ENCODE measurements at places on chromosomes 2 and 18.

DNA sequence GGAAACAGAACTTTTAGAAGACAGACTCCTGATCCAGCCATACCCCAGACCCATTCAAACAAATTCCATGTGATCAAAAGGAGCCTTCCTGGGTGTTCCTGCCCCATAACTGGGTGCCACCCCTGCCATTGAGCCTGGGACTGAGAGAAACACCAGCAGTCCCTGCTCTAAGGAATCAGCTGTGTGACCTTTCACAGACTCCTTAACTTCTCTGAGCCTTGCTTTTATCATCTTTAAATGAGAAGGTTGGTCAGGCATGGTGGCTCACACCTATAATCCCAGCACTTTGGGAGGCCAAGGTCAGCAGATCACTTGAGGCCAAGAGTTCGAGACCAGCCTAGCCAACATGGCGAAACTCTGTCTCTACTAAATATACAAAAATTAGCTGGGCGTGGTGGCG is 20.6 kb downstream of the CIDEA start:
- DNase-seq: no peak

GRCh38 chr18:63949068-63949737 is at the start of gene HMSD:
Gene HMSD (plus strand): TSS chr18:63949301. CDS start chr18:63953456, 4,155 bp downstream.
- DNase-seq: no peak

- no peak for DNase-seq
Measured at GRCh38 chr2:127421871-127422558, 3.8 kb downstream of the PROC start.

DNA sequence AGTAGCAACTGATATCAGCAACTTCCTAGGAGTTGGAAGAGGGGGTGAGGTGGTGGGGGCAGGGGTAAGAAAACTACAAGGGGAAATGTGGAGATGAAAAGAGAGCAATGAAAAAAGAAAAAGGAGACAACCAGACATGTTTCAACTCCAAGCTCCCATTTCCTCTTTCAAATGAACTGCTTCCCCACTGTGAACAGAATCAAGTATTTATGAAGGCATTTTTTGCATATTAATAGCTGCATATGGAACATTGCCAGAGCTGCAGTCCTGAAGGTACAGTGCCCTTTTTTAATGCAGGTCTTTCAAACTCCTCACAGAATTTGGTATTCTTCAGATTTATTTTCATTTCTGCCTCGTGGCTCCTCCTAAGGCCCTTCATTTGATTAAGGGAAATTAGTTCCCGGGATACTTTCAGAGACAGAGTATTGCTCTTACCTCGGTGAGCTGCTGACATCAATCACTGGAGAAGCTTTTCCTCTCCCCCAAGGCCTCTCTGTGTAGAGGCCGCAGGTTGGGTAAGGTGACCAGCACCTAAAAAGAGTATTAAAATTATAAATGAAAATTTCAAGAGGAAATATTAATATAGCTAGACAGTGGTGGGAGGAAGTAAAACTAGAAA is 68.4 kb downstream of the KIAA2012 start:
- DNase-seq: no peak

- no peak for DNase-seq
Measured at GRCh38 chr2:106839849-106840595, 45.9 kb downstream of the ST6GAL2 start.

DNA sequence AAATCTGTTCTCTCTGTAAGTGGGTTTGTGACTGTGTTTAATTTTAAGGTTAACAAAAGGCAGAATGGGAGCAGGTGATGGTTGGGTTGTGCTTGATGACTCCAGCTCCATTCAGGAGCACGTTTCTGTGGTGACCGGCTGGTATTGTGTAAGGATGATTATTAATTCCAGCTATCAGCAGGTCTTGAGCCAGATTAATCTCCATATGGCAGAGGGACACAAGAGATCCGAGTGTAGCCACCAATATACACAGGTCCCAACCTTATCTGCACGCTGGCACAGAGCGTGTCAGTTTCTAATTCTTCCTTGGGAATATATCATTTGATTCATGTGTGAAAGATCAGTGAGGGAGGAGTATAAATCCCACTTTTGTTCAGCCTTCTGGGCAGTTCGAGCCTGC is 199.0 kb upstream of the DCC start:
- no peak for DNase-seq

DNA sequence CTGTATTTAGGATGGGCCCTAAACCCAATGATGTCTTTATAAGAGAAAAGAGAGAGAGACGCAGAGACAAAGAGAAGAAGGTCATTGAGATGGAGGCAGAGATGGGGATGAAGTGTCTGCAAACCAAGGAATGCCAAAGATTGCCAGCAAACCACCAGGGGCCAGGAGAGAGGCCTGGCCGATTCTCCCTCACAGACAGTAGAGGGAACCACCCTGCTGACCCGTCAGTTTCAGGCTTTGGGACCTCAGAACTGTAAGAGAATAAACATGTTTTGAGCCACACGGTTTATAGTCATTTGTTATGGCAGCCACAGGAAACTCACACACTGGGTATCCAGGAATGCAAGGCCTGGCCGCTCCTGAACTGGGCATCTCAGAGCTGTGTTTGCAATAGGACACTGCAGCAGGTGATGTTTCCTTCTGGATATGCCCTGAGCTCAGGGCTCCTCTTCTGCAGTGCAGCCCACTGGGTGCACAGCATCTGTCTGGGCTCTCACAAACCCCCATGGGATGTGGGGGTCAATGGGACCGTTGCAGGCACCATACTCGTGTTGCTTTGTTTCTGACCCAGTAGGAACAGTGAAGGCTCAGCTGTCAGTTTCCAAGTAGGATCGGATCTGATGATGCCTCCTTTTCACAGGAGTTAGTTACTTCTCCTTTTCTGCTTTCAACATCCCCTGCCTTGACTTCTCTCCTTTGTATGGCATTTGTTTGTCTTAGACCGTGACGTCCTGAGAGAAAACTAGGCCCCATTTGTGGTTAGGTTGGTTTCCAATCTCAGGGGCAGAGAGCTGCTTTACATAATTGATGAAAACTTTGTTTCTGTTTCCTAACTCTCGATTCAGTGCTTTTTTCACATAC is 20.8 kb downstream of the PTPN18 start:
- DNase-seq: no peak

Measured in T1000 (cell line).